ENCODE measurements at places on chromosomes 2 and 18.

GRCh38 chr2:195520671-195521155 is 136.3 kb upstream of the SLC39A10 start:
- no peak for DNase-seq

DNA sequence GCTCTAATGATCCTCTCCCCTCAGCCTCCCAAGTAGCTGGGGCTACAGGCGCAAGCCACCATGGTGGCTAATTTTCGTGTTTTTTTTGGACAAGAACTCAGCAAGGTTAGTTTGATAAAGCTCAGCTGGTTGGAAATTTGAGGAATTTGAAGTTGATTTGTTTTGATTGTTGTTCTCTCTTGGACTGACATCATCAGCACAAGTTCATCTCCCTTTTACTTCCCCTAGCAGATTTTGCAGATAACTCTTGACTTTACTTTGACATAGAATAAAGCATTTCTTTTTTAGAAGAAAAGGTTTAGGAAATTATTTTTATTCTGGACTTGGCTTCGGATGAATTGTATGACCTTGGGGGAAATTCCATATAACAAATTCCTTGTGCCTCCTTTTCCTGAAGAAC is 74.9 kb upstream of the DLX2 start:
- DNase-seq: no peak

DNA sequence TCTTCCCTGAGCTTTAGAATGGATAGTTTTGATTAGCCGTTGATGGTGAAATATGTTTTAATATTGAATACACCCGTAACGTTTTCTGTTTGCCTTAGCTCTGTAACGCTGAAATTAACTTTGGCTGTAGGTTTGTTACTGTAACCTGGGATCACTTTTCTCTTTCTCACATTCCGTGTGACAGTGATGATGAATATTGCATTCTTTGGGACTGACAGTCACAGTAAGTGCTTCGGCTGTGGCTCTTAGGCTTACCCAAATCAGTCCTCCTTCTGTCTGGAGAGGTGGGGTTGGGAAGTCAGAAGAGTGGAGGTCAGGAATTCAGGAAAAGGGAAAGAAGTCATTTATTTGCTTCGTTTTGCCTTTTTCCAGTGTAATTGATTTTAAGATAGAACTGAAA is 18.0 kb downstream of the RMC1 start:
- DNase-seq: no peak

GRCh38 chr18:9868857-9869714 is 16.7 kb upstream of the TXNDC2 start:
- no peak for DNase-seq

DNA sequence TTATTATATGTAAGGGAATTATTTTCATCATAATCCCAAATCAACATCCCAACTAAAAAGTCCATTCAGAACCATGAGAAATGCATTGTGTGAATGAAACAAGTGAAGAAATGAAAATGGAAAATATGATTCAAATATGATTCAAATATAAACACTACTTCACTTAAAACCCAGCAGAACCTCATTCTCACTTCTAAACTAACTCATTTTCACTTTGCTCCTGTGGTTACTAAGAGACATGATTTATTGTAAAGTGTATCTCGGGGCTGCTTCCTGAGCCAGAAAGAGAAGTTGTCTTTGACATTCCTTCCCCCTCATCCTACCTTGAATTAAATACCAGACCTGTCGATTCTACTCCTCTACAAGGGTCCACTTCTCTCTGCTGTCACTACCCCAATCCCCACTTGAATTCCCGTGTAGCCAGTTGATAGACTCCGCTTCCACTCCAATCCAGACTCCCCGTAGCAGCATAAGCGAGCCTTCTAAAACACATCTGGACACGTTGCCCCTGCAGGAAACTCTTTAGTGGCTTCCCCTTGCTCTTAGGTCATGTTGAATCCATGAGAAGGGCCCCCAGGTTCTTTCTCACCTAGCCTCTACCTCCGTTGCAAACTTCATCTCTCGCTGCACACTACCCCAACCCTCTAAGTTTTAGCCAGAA is 697.0 kb upstream of the ID2 start:
- DNase-seq: no peak

GRCh38 chr2:74919827-74920226 is 38.6 kb upstream of the POLE4 start:
- DNase-seq: peak; percentile 58

GRCh38 chr2:53820048-53820447 is 33.2 kb downstream of the ERLEC1 start:
- no peak for DNase-seq

- DNase-seq: no peak
These were observed 52.8 kb downstream of the SLC4A1AP start for GRCh38 chr2:27716301-27717069.

GRCh38 chr2:105682401-105682800 is 62.3 kb upstream of the NCK2 start:
- peak; percentile 52 for DNase-seq

DNA sequence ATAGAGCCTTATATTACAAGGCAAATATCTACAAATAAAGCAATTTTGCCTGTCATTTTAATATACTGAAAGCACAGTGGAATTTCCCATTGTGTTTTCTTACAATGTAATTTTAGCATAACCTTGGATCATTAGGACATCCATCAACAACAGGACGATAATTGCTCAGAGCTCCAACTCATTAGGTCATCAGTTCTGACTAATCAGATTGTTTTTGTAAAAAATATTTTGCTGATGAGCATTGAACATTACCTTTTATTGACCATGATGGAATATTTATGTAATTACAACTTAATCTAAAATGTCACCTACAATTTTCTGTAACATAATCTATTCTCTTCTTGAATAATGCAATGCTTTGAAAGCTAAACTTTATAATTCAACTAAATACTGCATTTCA is 215.3 kb upstream of the DSEL start:
- DNase-seq: no peak

GRCh38 chr2:96824079-96824870 is 8.2 kb downstream of the CNNM3 start:
- no peak for DNase-seq

DNA sequence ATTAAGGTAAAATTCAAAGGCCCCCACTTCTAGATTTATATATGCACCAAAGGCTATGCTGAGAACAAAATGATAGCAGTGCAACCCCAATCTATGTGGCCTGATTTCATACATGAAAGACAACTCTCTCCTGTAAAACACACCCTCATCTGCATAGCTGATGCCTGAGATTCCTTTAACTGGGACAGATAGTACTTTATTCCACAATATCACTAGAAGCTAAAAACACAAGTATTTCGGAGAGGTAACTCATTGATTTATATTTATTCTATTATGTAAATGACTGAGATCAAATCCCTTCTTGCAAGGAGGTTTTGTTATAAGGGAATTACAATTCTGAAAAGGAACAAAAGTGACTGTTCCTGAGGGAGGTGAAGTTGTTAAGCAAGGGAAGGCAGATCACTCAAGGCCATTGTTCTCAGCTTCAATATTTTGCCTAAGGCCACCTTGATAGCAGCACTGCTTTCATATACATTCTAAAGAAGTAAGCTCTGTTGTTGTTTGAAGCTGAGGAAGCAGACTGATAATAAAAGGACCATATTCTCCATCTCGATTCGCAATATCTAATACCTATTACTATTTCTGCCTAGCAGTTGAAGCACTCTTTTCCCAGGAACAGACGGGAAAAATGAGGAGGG is 471.0 kb upstream of the CDH7 start:
- no peak for DNase-seq

DNA sequence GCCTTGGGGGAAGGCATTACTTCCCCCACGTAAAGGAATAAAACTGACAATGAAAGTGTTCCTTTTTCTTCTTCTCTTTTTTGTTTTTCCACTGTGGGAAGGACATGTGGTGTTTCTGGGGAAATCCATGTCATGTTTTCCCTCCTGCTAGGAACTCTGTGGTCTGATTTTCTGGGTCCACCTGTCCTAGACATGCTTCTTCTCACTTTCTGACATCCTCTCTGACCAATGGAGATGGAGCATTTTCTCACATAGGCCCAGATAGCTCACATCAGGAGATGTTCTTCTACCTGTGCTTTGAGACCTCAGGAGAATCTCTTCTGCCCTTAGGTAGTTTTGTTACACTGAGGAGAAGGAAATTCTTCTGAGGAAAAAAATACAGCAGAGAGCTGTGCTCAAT is 252.0 kb upstream of the SIX3 start:
- DNase-seq: no peak

DNA sequence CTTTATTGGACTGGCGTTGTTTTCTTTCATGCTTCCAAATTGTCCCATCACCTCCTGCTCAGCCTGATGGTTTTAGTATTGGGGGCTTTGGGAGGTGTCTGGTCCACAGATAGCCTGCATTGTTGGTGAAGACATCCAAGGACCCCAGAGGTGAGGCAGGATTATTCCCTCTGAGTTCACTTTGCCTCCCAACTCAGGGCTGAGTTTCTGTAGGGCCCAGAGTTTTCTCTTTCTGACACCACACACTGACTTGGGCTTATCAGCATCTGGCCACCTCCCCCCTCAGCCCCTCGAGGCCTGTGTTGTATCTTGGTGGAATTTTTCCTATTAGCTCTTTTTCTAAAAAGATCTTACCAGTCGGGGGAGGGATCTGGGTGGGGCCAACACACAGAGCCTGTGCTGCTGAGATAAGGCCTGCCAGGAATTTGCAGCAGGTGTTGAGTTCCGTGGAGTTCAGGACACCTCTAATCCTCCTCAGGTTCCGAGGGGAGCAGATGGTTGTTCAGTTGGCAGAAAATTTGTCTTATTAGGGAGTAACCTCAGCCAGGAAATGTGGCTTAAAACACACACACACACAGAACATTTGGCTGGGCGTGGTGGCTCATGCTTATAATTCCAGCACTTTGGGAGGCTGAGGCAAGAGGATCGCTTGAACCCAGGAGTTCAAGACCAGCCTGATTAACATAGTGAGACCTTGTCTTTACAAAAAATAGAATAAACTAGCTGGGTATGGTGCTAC is 7.3 kb downstream of the EMILIN2 start:
- DNase-seq: no peak

DNA sequence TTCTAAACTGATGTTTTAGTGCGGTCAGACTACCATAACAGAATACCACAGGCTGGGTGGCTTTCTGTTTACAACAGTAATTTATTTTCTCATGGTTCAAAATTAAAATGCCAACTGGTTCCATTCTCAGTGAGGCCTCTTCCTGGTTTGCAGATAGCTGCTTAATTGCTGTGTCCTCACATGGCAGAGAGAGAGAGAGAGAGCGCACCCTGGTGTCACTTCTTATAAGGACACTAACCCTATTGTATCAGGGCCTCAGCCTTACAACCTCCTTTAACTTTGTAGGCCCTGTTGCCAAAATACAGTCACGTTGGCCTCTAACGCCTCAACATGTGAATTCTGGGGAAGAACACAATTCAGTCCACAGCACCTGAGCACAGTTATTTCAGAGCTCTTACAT is 37.5 kb upstream of the ZNF385B start:
- DNase-seq: peak; percentile 29

- no peak for DNase-seq
These were observed 44.4 kb downstream of the OSBPL6 start for GRCh38 chr2:178238750-178239149.

GRCh38 chr2:236579048-236579745 is 9.6 kb downstream of the ACKR3 start:
- DNase-seq: no peak
